ENCODE measurements at places on chromosomes 2 and 18.

GRCh38 chr2:11869391-11869991 is 123.1 kb downstream of the LPIN1 start:
- DNase-seq: no peak

DNA sequence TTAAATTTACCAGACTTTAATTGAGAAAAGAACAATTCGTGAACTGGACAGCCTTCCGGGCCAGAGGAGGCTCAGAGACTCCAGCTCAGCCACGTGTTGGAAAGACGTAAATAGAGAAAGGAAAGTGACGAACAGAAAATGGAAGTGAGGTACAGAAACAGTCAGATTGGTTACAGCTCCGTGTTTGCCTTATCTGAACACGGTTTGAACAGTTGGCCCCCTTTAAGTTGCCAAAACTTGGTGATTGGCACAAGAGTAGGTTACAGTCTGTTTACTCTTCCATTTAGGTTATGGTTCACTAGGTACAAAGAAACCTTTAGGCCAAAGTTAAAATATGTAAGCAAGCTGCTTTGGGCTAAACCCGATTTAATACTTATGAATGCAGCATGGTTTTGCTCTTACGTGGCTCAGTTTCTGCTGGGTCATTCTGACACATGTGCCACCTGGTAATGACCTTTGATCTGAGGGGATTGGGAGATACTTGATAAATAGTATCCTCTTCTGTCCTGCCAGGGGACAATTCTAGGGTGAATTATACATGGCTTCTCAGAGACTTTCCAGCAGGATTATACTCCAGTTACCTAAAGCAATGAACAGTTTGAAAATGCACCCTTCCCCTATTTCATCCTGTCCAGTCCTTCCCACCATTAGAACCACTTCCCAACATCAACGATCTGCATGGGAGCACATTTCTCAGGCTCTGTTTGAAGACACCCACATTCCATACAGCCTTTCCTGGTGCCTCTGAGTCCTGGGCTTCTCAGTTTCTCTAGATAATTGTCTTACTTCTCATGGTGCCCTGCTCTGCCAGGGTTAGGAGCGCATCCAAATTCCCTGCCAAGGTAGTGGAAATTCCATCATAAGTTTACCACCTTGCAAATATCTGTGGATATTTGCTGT is 65.1 kb upstream of the TGIF1 start:
- DNase-seq: no peak

DNA sequence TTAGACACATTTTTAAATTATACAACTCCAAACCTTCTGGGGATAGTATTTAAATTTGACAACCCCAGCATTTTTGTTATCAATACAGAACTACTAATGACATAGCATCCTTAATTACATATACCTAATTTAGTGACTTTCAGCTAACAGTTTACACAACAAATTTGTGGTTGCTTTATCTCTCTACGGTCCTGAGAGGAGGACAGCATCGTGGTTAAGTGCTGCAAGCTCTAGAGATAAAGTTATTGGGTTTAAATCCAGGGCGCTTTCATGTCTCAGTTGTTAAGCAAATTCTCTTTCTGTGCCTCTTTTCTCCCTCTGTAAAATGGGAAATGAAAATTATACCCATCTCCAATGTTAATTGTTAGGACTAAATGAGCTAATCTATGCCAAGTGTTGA is 129.3 kb downstream of the METTL4 start:
- no peak for DNase-seq

- no peak for DNase-seq
Measured at GRCh38 chr18:79582978-79583377, 96.6 kb upstream of the CTDP1 start.

DNA sequence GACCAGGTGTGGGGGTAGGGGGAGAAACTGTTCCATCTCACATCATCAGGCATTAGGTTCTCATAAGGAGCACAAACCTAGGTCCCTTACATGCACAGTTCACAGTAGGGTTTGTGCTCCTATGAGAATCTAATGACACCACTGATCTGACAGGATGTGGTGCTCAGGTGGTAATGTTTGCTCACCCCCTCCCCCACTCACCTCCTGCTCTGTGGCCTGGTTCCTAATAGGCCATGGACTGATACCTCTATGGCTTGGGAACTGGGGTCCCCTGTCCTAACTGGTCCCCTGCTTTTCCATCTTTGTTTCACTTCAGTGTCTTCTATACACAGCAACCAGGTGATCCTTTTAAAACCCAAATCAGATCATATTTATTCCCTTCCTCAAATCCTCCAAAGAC is 267.8 kb downstream of the TNS1 start:
- no peak for DNase-seq

GRCh38 chr2:127231130-127231865 is 11.2 kb upstream of the CYP27C1 start:
- no peak for DNase-seq

- no peak for DNase-seq
Measured at GRCh38 chr2:96687266-96687665, 44.7 kb downstream of the FER1L5 start.

DNA sequence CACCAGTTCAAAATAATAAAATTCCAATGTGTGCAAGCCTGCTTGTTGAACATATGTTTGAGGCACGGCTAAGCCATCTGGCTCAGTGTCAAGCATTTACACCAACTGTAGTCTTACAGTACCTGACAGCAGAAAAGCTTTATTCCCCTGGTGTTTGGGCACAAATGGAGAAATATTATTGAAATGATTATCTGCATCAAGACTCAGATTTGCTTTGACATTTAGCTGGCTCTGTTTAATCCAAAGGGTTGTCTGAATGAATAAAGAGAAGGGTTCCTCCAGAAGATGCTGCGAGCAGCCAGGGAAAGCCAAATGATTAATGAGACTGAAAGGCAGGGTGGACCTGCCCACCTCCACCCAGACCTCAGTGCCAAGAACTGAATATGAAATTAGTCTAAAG is 393.2 kb upstream of the GALNT5 start:
- DNase-seq: no peak

- no peak for DNase-seq
Measured at GRCh38 chr18:67621049-67621713, 104.7 kb upstream of the DSEL start.

DNA sequence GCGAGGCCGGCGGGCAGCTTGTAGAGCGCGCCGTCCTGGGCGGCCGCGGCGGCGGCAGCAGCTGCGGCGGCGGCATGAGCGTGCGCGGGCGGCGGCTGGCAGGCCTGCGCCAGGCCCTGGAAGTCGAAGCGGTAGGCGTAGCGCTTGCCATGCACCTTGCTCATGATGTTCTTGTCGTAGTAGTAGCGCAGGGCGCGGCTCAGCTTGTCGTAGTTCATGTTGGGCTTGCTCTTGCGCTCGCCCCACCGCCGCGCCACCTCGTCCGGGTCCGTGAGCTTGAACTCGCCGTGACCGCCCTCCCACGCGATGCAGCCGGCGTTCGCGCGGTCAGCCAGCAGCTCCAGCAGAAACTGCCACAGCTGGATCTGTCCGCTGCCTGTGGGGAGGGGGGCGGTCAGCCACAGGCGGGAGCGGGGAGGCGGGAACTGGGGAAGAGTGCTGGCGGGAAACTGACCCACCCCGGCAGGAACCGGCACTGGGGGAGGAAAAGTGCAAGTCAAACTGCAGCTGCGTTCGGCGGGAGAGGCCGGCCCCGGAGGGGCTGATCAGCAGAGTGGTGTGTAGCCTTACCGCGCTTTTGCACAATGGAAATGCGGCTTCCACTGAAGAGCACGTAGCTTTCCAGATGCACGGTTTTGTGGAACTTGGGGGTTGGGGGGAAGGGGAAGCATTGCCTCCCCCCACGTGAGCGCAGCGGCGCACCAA is 3.0 kb downstream of the FEV start:
- no peak for DNase-seq

DNA sequence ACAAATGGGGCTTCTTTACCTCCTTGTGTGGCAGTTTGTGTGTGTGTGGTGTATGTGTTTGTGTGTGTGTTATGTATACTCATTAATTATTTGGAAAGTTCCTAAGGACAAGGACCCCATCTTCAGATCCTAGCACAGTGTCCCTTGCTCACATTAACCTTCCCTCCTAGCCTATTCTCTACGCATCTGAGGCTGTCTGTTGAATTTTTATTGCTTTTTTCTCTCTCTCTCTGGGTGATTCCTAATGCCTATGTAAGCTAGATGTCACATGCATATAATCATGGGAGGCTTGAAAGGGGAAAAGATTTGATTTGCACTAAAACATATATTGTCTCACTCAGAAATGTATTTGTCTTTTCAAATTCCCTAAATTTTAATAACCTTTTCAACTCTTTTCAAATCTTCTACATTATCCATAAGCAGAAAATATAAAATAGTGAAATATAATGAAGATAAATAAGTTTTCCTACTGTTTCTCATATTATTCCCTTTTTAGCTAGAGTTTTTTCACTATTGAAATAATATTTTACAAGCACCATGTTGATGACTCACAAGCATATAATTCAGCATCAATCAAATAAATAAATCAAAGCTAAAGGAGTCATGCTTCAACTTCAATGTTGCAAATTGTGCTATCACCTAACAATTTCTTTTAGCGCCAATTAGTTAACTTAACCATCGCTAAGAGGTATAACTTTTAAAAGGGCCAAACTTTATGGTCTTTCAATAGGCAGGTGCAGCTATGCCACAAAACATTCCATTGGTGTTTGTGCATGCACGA is 199.0 kb upstream of the ERBB4 start:
- DNase-seq: no peak

DNA sequence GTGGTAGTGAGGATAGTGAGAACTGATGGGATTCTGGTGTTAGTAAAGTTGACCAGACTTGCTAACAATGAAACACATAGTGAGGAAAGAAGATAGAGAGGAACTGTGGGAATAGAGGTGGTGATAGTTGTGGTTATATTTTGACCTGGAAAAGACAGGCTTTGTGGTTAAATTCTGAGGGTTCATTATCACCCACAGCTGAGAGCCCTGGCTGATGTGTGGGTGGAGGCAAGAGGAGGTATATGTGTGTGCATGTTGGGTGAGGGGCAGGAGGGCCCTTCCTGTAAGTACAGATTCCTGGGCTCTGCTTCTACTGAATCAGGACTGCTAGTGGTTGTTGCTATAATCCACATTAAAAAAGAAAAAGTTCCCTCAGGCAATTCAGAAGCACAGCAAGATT is 26.2 kb upstream of the TMEM163 start:
- DNase-seq: no peak

GRCh38 chr18:42675810-42676209 is 439.7 kb downstream of the RIT2 start:
- DNase-seq: no peak

DNA sequence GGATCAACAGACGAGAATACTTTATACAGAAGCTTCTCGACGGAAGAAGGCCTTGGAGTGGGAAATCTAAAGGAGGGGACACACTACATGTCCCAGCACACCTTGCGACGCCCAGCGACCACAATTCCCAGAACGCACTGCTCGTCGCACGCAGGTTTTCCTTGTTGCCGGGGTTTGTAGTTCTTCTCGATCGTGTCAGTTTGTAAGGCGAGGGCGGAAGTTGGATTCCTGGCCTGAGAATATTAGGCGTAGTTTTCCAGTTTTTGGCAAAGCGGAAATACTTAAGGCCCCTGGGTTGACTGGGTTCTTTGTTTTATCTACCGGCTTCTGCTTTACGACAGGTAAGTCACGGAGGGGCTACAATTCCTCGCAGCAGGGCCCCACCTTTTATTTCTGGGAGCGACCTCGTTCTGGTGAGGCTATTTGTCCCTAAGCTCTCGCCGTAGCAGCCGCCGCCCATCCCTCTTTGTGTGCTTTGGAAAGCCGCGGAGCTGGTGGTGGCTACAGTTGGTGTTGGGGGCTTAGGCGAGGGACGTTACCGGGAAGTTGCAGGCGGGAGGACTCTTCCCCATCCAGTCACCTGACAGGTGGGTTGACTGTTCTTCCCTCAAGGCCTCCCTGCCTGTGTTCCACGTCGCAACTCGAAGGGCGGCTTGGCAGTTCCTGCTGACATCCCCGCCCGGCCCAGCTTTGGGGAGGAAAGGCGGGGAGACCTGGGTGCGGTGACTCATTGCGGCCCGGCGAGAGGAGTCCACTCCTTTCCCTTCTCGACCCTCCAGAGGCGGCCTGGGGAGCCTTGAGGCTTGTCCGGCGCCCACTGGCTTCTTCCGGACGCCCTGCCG is at the start of gene DYNC1I2:
Gene DYNC1I2 (plus strand): TSS at position 183 of the 842 bp plus-strand sequence. CDS start 2,687 bp downstream, outside the sequence.
- peak; percentile 77 for DNase-seq

GRCh38 chr2:86285571-86285970 is 51.9 kb downstream of the REEP1 start:
- no peak for DNase-seq

- DNase-seq: no peak
Measured at GRCh38 chr2:239150125-239151011, 250.5 kb downstream of the HDAC4 start.

GRCh38 chr18:58671111-58671631 is at the start of gene MALT1:
Gene MALT1, plus strand, starts transcription at chr18:58671465. Its CDS starts 179 bp downstream, at chr18:58671644.
- peak; percentile 76 for DNase-seq

DNA sequence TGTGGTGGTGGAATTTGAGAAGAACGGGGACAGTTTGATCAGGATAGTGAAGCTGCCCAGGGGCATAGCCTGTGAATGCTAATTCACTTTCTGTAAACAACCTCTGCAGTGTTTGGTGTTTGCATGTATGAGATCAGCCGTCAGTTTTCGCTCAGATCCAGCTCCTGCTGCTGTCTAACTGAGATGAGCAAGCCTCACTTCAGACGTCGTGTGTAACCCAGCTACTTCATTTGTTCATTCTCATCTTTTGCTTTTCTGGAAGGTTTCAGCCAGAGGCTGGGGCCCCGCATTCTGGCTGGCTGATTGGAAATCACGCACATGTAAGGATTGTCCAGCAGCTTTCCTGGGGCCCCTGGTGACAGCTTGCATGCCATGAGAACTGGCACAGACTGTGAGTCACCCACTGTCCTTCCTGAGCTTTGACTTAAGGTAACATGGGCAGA is 48.9 kb downstream of the LDLRAD4 start:
- no peak for DNase-seq

DNA sequence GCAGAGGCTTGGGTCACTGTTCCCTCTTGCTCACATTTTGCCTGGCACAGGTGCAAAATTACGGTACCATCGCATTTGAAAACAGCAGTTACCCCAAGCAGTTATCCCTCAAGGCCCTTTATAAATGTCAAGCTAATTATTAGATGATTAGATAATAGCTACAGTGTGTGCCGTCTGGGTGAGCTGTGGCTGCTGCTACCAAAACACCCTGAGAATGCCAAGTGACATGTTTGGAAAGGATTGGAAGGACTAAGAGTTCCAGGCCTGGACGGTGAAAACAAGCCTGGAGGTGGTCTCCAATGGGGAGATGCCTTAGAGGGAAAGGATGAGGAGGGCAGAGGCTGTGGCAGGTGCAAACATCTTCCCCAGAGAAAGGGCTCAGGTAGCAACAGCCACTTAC is 120.6 kb downstream of the CAPN13 start:
- no peak for DNase-seq

- no peak for DNase-seq
Measured at GRCh38 chr2:59084326-59084725, 843.2 kb upstream of the FANCL start.

- no peak for DNase-seq
Measured at GRCh38 chr2:161427664-161428587, 11.8 kb downstream of the TBR1 start.

- no peak for DNase-seq
Measured at GRCh38 chr2:5661362-5661761, 30.8 kb upstream of the SOX11 start.

DNA sequence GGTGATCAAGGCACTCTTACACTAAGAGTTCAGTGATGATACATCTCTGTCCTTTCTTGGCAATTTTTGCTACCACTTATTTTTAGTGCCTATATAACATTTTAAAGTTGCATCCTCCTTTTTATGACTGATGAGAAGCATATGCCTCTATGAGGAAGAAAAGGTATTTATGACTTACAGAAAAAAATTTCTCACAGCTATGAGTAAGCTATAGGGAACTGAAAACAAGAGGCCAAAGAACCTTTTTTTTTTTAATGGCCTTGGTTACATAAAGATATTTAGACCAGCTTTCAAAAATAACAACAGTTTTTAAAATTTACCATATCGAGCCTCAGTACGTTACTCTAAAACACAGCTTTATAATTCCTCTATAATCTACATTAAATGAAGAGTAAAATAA is 21.3 kb downstream of the MBD5 start:
- no peak for DNase-seq

All from T1000 (cell line).